Upper lobe of left lung (tissue), 6 donors: ENCODE measurements at places on chromosomes 6 and 20. TPM values are rescaled to one million over a fixed set of nuclear protein-coding genes. Genes with fewer than 3 reads are reported as not detected.
A peak's percentile ranks its signal among the peaks of the same experiment; 100 is the strongest.

The HS3ST5 gene
- total RNA-seq: not detected

The ARFGEF3 gene
- 25.5 TPM for total RNA-seq

The PLTP gene
- 114 TPM for total RNA-seq

GRCh38 chr20:43995645-43996044 lies 81.0 kb downstream of the TOX2 start:
- H3K27me3 ChIP-seq: no peaks in the 10 kb centered on the region
- H3K4me3 ChIP-seq: no peak overlapping the region
- H3K27ac ChIP-seq: no peak overlapping the region
- DNase-seq: no peak
- no peaks in the 10 kb centered on the region for H3K4me1 ChIP-seq

DNA sequence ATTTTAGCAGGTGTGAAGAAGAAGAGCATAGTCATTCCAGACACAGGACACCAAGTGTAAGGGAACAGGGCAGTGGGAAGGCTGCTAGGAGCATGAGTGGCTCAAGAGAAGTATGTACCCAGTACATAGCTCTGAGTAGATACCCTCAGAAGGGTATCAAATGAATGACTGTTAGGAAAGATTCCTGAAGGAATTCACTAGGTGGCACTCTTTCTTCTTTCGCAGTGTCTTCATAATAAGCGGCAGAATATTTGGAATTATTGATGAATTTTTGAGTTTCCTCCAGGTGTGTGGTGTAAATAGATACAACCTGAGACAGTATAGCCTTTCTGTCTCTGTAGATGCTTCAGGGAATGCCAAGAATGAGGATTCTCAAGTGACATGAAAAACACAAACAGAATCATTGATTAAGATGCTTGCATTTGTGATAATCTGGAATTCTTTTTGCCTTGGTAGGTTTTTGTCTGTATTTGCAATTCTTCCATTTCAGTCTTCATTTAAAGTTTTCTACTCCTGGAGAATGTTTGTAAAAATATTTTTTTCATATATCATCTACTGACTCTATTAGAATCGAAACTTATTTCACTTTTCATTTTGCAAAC lies 264.3 kb upstream of the RIMS1 start:
- no peaks in the 10 kb centered on the region for H3K27me3 ChIP-seq
- H3K27ac ChIP-seq: no peak overlapping the region
- DNase-seq: no peak
- H3K4me1 ChIP-seq: no peaks in the 10 kb centered on the region

DNA sequence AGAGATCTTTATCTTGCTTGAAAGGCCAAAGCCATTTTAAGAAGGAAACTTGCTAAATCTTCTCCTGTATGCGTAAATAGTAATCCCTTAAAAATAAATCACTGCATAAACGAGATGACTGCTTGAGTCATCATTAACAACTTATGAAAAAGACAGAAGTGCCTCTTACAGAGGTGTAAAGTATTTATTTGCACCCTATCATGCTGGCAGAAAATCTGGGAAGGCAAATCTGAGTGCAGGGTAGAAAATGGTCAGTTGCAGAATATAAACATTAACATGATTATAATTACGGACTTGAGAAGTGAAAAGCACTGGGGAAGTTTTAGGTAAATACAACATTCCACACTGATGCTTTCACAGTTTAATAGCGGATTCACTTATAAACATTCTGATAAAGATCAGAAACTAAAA lies 67.5 kb upstream of the FBXO30 start:
- no peaks in the 10 kb centered on the region for H3K4me1 ChIP-seq
- H3K4me3 ChIP-seq: no peak overlapping the region
- no peaks in the 10 kb centered on the region for H3K27me3 ChIP-seq
- H3K27ac ChIP-seq: no peak overlapping the region

GRCh38 chr6:143426026-143426425 lies 24.5 kb downstream of the ADAT2 start:
- no peaks in the 10 kb centered on the region for H3K36me3 ChIP-seq
- DNase-seq: no peak
- no peak overlapping the region for H3K27ac ChIP-seq
- H3K27me3 ChIP-seq: no peaks in the 10 kb centered on the region
- H3K4me1 ChIP-seq: no peaks in the 10 kb centered on the region
- H3K4me3 ChIP-seq: no peak overlapping the region

- no peak overlapping the region for H3K27ac ChIP-seq
- DNase-seq: no peak
- no peaks in the 10 kb centered on the region for H3K27me3 ChIP-seq
- H3K36me3 ChIP-seq: no peaks in the 10 kb centered on the region
These were observed 101.5 kb downstream of the RPP40 start for GRCh38 chr6:4902363-4902762.

DNA sequence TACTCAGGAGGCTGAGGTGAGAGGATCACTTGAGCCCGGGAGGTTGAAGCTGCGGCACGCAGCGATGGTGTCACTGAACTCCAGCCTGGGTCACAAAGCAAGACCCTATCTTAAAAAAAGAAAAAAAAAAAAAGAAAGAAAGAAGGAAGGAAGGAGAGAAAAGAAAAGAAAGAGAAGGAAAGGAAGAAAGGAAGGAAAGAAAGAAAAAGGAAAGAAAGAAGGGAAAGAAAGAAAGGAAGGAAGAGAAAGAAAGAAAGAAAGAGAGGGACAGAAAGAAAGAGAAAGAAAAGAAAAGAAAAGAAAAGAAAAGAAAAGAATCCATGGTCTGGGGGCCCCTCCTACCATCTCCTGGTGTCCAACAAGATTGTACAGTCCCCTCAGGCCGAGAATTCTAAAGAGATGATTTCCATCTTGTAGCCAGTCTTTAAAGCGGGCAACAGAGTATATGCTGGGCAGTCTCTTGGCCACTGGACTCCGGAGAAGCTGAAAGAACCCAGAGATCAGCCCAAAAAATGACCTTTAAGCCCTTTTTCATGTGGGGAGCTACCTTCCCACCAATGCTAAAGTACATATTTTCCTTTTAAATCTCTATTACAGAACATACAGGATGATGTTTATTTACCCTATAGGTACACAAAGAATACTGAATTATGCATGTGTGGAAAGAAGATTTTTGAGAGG lies 23.7 kb upstream of the RBL1 start:
- H3K36me3 ChIP-seq: no peaks in the 10 kb centered on the region
- no peaks in the 10 kb centered on the region for H3K27me3 ChIP-seq
- no peak for DNase-seq
- no peak overlapping the region for H3K4me3 ChIP-seq
- no peak overlapping the region for H3K27ac ChIP-seq

GRCh38 chr6:124199286-124199685 lies 395.6 kb downstream of the NKAIN2 start:
- no peaks in the 10 kb centered on the region for H3K27me3 ChIP-seq
- no peak overlapping the region for H3K4me3 ChIP-seq
- DNase-seq: no peak
- H3K4me1 ChIP-seq: no peaks in the 10 kb centered on the region

DNA sequence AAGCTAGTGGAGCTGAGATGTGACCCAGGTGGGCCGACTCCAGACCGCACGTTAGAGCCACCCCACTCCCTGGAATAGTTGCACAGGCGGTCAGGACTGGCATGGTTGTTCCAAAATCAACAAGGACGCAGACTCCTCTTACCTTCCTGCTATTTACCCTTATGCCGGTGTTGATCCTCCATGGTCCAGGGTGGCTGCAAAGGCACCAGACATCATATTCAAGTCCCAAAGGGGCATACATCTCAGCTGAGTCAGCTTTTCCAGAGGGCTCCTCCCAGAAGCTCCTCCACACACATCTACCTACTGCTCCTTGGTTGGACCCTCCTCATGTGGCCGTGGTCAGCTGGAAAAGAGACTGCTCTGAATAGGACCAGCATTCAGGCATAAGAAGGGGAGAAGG lies 112.2 kb downstream of the SYCP2 start:
- no peak overlapping the region for H3K27ac ChIP-seq
- H3K36me3 ChIP-seq: no peaks in the 10 kb centered on the region
- DNase-seq: no peak
- no peaks in the 10 kb centered on the region for H3K27me3 ChIP-seq
- no peak overlapping the region for H3K4me3 ChIP-seq

GRCh38 chr6:143150281-143150680 lies 89.6 kb downstream of the AIG1 start:
- H3K4me3 ChIP-seq: no peak overlapping the region
- no peak overlapping the region for H3K27ac ChIP-seq
- no peaks in the 10 kb centered on the region for H3K27me3 ChIP-seq

- no peaks in the 10 kb centered on the region for H3K27me3 ChIP-seq
- no peak overlapping the region for H3K4me3 ChIP-seq
- no peaks in the 10 kb centered on the region for H3K4me1 ChIP-seq
- H3K27ac ChIP-seq: no peak overlapping the region
- no peak for DNase-seq
These were observed 316.6 kb downstream of the THBS2 start for GRCh38 chr6:168937054-168937453.

- H3K27ac ChIP-seq: peak overlapping the region; percentile 48
- no peaks in the 10 kb centered on the region for H3K36me3 ChIP-seq
- peaks cover 33% of the 10 kb centered on the region for H3K4me1 ChIP-seq
- no peak overlapping the region for H3K4me3 ChIP-seq
These were observed 3.8 kb upstream of the IER3 start for GRCh38 chr6:30747902-30748769.

- H3K27me3 ChIP-seq: no peaks in the 10 kb centered on the region
- DNase-seq: no peak
- H3K4me3 ChIP-seq: no peak overlapping the region
- no peak overlapping the region for H3K27ac ChIP-seq
These were observed 31.0 kb downstream of the GRM4 start for GRCh38 chr6:34114695-34115402.

DNA sequence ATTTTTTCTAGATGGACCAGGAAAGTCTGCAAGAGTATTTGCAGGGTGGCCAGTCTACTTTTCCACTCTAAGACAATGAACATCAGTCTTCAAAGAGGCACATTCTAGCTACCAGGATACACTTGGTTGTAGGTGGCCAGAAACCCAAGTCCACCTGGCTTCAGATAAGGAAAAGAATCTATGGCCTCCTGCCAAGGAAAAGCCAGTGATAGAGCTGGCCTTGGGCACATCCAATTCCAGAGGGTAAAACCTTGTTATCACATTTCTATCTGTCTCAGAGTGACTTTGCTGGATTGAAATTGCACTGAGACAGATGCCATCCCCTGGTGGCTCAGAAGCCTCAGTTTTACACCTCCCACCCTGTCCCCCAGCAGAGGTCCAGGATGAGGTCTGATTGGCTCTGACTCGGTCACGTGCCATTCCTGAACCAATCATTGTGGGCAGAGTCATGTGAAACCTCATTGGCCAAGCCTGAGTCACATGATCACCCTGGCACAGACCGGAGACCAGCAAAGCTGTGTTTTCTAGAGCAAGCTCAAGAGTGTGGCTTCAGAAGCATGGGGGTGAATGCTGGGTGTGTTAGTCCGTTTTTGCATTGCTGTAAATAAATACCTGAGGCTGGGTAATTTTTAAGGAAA lies 497.4 kb upstream of the SULF2 start:
- no peak for DNase-seq
- no peaks in the 10 kb centered on the region for H3K36me3 ChIP-seq
- no peak overlapping the region for H3K27ac ChIP-seq
- H3K4me1 ChIP-seq: peaks cover 39% of the 10 kb centered on the region

DNA sequence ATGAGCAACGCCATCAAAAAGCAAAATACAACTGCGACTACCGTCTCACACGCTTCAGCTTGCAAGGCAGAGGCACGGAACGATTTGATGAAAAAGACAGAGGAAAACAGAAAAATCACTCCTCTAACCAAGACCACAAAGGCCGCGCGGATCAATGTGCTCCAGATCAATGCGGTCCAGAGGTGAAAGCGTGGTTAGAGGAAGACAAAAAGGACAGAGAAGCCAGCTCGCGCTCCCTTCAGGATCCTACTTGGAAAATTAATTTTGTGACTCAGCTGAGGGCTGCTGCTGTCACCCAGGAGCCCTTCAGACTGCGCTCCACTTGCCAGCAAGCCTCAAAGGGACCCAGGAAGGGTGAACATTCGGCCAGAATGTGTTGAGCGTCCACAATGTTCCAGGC lies 140.2 kb upstream of the RPS6KA2 start:
- no peak for DNase-seq
- no peak overlapping the region for H3K4me3 ChIP-seq
- H3K36me3 ChIP-seq: no peaks in the 10 kb centered on the region

GRCh38 chr6:170454512-170455285 lies 98.4 kb downstream of the PSMB1 start:
- no peaks in the 10 kb centered on the region for H3K27me3 ChIP-seq
- no peak overlapping the region for H3K4me3 ChIP-seq
- DNase-seq: peak; percentile 73

GRCh38 chr6:5422321-5422915 lies 161.1 kb downstream of the FARS2 start:
- no peaks in the 10 kb centered on the region for H3K4me1 ChIP-seq
- H3K27me3 ChIP-seq: no peaks in the 10 kb centered on the region
- H3K27ac ChIP-seq: no peak overlapping the region
- H3K4me3 ChIP-seq: no peak overlapping the region
- DNase-seq: no peak

DNA sequence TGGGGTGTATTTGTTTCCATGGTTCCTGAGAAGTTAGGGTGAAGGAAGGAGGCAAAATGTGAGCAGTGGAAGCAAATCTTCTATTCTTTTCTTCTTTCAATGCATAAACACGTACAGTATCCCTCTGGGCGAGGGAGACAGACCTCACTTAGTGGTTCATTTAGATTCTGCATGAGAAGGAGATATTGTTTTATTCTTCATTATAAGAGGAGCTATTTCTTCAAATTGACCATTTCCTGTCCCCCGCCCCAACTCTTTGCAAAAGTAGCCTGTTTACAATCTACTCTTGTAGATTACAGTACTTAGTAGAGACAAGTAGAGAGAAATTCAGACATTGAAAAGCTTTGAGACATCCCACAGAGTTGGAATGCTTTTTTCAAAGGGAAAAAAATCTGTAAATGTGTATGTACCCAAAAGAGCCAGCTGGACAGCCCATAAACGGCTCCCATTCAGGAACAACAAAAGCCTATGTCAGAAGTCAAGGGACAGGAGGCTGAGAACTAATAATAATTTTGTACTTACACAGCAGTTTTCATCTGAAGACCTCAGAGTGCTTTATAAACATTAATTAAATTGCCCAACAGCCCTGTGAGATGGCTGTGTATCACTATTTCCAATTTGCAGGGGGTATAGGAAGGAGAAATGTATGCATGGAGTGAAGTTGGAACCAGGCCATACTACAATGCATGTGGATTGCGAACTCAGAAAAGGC lies 23.9 kb downstream of the CD83 start:
- no peak overlapping the region for H3K27ac ChIP-seq
- no peaks in the 10 kb centered on the region for H3K27me3 ChIP-seq
- H3K4me1 ChIP-seq: peaks cover 8% of the 10 kb centered on the region
- no peak overlapping the region for H3K4me3 ChIP-seq
- no peak for DNase-seq

DNA sequence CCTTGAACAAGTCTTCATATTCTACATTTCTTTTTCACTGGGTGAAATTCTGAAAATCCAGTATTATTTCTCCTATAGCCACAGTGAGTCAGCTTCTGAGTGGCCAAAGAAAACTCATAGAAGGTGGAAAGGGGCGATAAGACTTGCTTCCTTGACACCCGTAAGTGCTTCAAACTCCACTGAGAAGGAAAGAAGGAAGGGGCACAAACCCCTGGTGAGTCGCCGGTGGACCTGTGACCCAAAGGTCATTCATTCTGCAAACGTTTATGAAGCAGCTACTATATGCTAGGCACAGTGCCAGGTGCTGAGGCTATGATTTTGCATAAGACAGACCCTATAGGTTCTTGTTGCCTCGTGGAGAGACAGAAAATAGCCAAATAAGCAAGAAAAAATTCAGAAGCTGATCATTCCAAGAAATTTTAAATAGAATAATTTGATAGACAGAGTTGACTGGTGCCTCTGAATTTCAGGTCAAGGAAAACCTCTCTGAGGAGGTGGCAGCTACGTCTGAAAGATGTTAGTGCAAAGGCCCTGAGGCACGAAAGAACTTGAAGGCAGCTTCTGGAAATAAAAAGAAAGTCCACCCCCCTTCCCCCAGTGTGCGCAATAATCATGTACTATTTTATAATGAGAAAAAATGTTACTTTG lies 118.2 kb downstream of the CD24 start:
- no peak for DNase-seq
- no peaks in the 10 kb centered on the region for H3K4me1 ChIP-seq
- H3K36me3 ChIP-seq: no peaks in the 10 kb centered on the region
- H3K27me3 ChIP-seq: no peaks in the 10 kb centered on the region
